Stimulated activated naive CD4-positive, alpha-beta T cell treated with Interleukin-2 at 50 U/mL for 16 hours (primary cell): ENCODE measurements at places on chromosomes 4 and X.

- no peak for DNase-seq
Measured at GRCh38 chr4:150585611-150586010, 3.7 kb downstream of the MAB21L2 start.

- no peak for DNase-seq
Measured at GRCh38 chr4:142614621-142615323, 231.3 kb downstream of the INPP4B start.

- no peak for DNase-seq
Measured at GRCh38 chr4:79209822-79210635, 115.8 kb downstream of the NAA11 start.

GRCh38 chrX:136660896-136661295 is 12.9 kb downstream of the CD40LG start:
- no peak for DNase-seq

GRCh38 chr4:25956260-25956659 is 42.2 kb downstream of the SMIM20 start:
- DNase-seq = no peak

DNA sequence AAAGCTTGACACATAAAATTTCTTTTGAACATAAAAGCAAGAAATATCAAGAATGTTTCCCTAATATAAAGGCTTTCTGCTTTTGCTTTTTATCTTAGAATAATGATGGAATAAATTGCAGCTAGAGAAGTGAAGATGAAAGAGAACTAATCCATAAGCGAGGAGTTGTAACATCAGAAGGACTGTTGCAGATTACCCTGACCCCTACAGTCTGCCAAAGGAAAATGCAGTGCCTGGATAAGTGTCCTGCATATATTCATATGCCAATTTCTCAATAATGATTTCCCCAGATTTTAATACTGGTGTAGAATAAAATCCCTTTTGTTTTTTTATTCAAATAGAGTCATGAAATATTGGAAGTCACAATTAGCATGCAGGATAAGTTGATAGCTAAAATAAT is 115.9 kb downstream of the MAGEC2 start:
- DNase-seq = no peak

DNA sequence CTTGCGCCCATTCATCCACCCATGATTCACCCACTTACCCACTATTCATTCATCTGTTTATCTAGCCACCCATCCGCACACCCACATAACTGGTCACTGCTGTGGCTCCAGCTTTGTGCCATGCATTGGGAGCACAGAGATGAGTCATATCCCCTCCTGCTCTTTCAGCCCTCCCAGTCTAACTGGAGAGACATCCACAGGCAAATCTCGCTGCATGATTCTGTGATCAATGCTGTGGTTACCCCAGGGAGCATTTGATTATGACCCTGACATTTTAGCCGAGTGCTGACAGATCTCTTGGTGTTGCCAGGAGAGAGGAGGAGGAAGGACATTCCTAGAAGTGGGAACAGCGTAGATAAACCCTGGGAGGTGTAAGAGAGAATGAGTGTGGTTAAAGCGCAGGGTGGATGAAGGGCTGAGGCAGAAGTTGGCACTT is 10.4 kb upstream of the PORCN start:
- DNase-seq = no peak

DNA sequence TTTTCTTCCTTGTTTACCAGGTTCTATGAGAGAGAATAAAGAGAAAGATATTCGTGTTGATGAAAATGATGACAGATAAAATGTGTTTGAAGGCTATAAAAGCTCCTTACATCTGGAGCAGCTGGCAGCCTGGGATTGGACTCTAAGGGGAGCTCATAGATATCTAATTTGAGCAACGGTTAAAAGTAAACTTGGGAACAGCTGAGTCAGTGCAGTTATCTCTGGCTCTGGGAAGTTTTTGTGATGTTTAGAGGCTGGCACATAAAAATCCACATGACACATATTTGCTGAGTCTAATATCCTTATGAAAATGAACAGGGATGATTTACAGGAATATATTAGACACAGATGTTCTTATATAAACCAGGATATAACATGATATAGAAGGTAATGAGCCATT is 331.8 kb upstream of the TENM3 start:
- no peak for DNase-seq

GRCh38 chrX:23993012-23993633 is 33.9 kb downstream of the KLHL15 start:
- DNase-seq = no peak

GRCh38 chr4:42600578-42600977 is 56.3 kb downstream of the ATP8A1 start:
- no peak for DNase-seq

DNA sequence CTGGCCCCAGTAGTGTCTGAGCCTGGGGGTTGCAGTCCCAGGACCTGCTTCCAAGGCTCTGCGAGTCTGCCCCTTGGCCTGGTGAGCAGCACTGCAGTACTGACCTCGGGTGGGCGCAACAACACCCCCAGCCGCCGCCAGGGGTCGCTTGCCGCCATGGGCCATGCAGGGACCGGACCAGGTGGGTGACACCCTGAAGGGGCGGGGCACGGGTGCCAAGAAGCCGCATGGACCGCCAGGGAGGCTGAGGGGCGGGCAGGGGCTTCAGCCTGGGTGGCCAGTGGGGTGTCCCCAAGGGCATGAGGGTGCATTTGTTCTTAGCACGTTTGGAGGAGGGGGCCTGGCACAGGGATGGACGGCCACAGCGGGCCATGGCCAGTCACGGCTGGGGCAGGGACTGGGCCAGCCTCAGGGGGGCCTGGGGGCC is 25.0 kb downstream of the TACC3 start:
- peak; percentile 73 for DNase-seq

- no peak for DNase-seq
Measured at GRCh38 chr4:140252141-140252741, 98.3 kb upstream of the MAML3 start.

GRCh38 chrX:135010921-135011320 is 11.4 kb downstream of the RTL8B start:
- DNase-seq = no peak

DNA sequence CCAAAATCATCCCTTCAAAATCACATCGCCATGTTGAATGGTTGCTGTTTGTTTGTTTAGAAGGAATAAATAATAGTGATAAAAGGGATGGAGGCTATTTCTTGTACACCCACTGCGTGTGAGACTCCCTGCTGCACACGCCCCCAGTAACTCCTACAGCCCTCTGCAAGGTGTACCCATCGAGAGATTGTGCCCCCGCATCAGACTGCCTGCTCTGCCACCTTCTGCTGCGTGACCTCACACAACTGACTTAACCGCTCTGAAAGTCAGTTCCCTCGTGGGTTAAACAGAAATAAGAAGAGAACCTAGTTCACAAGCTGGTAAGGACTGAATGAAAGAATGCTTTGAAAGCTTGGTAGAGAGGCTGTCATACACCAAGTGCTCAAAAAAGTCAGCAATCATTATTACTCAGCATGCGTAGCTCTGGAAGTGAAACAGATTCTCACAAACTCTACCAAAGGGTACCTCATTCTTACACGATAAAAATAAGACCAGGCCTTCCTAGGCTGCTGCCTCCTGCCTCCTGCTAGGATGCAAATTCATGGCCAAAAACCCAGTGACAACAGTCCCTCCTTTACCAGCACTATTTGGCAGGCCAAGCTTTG is 147.1 kb downstream of the CPEB2 start:
- no peak for DNase-seq

- DNase-seq = peak; percentile 36
Measured at GRCh38 chrX:12956704-12957534, 18.0 kb upstream of the TMSB4X start.

- DNase-seq = no peak
Measured at GRCh38 chr4:32199639-32200038, 1479.5 kb downstream of the PCDH7 start.

DNA sequence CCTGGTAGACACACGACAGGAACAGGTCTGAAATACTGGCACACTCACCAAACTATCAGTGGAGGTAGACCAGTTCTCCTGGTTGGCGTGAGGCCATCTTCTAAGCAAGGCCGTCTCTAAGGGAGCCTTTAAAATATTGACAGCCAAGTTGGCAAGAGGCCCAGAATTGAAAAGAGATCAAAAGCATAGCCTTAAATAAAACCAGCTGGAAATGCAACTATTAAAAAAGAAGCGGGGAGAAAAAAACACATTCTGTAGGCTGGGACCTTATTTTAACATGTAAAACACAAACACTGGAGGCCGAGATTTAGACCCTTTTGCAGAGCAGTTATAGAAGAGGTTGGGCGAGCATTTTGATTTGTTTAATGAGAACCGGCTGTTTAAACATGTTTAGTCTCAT is 233.0 kb upstream of the CLNK start:
- DNase-seq = no peak

DNA sequence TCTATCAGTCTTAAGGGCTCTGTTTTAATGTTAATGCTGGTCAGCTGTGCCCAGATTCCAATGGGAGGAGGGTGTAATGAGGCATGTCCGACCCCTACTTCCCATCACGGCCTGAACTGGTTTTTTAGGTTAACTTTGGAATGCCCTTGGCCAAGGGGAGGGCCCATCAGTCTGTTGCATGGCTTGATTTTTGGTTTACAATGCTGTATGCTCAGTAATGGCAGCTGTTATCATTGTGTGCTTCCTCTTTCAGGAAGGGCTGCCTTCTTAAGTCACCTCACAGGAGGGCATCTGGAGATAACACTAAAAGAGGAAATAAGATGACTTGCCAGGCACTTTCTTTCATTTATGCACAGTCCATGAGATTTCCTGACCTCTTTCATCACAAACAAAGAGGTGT is 36.3 kb downstream of the ATXN3L start:
- no peak for DNase-seq

GRCh38 chr4:186516287-186516686 is 39.1 kb downstream of the MTNR1A start:
- no peak for DNase-seq

DNA sequence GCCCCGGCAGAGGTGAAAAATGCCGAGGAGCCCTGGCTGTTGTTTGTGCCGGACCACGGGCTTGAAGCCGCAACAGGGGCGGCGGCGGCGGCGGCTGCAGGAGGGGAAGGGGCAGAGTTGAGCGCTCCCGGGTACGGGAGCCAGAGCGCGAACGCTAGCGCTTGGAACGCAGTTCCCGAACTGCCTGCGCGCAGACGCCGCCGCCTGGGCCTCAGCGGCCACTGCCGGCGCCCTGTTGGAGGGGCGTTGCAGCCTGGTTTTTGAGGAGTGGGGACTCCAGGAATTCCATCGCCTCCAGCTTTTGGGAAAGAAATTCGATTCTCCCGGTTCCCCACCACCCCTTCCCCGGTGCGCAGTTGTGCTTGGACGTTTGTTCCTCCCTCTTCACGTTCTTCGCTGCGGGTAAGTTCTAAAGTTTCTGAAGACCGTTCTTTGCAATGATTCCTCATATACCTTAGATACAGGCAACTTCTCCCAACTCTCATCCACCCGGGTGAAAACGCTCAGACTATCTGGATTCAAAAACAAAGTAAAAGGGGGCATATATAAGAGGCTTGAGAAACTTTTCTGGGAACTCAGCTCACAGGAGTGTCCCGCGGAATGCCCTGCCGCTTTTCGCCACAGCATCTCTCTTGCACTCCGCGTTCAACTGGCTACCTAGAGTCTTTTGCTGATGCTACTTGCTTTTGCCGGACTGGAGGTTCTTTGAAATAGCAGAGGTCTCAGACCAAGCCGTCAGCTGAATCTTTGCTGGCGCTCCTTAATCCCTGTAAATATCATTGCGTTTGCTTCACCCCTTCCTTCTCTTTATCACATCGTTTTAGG is 1.0 kb downstream of the FAT4 start:
- no peak for DNase-seq

DNA sequence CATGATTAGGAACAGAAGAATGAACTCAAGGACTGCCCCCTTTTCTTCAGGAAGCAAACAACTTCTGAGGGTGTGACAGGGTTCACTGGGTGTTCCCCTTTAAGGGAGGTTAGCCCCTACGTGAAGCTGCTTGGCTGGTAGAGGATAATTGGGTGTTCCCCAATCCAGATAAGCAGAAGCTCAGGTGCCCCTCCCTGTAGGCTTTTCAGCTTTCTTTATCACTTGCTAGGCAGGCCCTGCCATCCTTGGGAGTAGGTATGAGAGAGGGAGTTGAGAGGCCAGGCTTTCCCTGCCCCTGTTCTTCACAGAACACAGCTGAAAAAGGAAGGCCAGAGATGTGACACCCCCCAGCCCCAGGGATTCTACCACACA is 44.2 kb downstream of the RTL9 start:
- DNase-seq = no peak

DNA sequence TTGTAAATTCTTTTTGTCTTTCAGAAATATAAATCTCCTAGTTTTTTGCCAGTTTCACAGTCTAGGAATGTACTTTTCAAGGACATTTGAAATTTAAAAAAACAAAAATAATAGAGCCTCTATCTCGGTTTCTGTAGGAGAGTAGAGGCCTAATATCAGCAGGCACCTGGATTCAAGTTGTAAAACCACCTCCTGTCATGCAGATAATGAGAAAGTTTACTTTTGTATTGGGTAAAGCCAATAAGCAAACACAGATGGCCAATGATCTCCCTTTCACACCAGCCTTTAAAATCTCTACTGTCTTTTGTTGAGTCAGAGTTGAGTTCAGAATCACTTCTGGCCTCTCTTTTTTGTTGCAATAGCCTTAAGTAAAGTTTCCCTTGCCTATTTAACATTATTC is 1499.9 kb downstream of the PCDH18 start:
- no peak for DNase-seq

DNA sequence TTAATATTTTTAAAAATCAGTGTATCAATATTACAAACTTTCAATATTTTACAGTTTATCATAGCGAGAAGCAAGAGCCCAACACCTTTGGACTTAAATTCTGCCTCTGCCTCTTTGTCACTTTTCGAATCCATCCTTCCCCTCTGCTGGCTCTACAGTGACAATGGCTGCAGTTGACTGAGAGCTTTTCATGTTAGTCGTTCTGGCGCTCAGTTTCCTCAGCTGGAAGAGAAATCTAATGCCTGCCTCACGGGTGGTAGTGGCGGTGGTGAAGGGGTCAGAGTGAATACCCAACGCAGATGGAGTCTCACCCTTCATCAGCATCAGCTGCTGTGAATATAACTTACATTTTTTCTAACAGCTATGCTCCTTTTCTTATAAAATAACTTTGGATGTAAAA is 144.8 kb downstream of the NWD2 start:
- no peak for DNase-seq

DNA sequence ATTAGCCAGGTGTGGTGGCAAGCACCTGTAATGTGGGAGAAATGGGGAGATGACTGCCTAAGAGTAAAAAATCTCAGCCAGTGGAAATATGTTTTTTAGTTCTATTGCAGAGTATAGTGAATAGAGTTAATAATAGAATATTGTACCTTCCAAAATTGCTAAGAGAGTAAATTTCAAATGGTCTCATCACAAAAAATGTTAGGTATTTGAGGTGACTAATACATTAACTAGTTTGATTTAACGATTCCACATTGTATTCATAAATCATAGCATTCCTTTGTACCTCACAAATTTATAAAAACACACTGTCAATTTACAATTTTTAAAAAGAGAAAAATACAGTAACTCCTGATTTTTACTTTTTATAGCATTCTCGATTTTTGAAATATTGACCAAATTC is 681.5 kb upstream of the EPHA5 start:
- DNase-seq = no peak
